ENCODE measurements at places on chromosomes 6 and 20. TPM values are rescaled to one million over a fixed set of nuclear protein-coding genes. Genes with fewer than 3 reads are reported as not detected.

- no peak overlapping the region for H3K27ac ChIP-seq
- H3K27me3 ChIP-seq = peaks cover 76% of the 10 kb centered on the region
- no peak for DNase-seq
- H3K4me3 ChIP-seq = no peak overlapping the region
Observed at GRCh38 chr20:31858760-31859083, 11.6 kb downstream of the DUSP15 start.

DNA sequence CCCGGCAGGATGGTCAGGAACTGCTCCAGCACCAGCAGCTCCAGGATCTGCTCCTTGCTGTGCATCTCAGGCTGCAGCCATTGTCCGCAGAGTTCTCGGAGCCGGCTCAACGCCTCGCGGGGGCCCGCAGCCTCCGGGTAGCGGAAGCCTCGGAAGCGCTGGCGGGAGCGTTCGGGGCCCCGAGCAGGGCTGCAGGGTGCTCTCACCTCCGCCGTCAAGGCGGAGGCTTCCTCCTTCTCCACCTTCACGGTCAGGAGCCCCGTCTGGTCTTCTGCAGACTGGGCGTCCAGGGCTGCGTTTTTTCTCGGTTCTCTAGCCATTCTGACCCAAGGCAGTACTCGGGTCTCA, 434 bp downstream of the ZKSCAN4 start:
- peak overlapping the region; percentile 62 for H3K27ac ChIP-seq
- peaks cover 40% of the 10 kb centered on the region for H3K4me1 ChIP-seq
- no peaks in the 10 kb centered on the region for H3K27me3 ChIP-seq
- H3K36me3 ChIP-seq = peaks cover 26% of the 10 kb centered on the region
- DNase-seq = no peak

The RBPJL gene
- not detected for total RNA-seq

DNA sequence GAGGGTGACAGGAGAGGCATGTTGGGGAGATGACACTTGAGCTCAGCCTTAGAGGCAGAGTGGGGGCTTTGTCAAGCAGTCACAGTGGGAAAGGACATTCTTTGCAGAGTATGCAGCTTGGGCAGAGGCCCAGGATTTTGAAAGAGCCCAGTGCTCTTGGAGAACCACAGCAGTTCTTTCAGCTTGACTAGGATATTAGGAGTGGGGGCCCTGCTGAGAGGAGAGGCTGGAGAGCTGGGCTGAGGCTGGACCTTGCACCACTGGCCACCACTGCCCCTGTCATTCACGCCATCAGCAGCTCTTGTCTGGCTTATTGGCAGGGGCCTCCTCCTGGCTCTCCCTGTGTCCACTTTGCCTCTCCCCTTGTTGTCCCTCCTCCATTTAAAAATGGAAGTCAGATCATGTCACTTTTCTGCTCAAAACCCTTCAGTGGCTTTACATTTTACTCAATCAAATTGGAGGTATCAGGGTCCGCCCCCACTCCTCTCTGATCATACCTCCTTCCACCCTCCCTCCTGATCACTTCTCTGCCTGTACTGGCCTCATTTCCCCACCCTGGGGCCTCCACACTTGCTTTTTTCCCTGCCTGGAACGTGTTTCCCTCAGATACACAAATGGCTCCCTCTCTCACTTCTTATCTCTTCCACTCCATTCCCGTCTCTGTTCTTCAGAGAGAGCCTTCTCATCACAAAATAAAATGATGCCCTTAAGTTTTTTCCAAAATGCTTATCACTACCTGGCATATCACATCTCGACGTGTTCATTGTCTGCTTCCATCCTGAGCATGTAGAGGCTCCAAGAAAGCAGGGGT, 10.5 kb downstream of the MANBAL start:
- H3K4me3 ChIP-seq = no peak overlapping the region
- peaks cover 58% of the 10 kb centered on the region for H3K4me1 ChIP-seq
- no peak for DNase-seq
- H3K27me3 ChIP-seq = no peaks in the 10 kb centered on the region

DNA sequence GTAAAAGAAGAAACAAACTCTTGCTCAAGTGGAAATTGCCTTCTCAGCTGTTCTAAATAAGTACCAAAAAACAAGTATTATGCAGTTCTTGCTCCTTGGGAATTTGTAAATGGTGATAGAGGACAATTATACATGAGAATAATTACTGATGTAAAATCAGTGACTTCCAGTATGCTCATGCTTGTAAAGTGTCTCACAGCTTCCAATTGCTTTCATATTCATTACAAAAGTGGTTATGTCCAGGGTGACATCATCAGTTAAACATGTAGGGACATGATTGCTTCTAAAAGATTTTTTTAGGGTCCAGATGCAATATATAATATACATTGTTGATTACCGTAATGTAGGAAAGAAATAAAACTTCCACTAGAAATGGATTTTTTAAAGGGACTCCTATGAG, 122.8 kb upstream of the B3GAT2 start:
- peak overlapping the region; percentile 40 for H3K27ac ChIP-seq
- no peak overlapping the region for H3K4me3 ChIP-seq
- H3K4me1 ChIP-seq = peaks cover 37% of the 10 kb centered on the region
- no peak for DNase-seq
- no peaks in the 10 kb centered on the region for H3K27me3 ChIP-seq

GRCh38 chr6:130307752-130308361, 58.0 kb upstream of the TMEM200A start:
- no peak for DNase-seq
- peaks cover 14% of the 10 kb centered on the region for H3K27me3 ChIP-seq
- no peak overlapping the region for H3K27ac ChIP-seq
- no peak overlapping the region for H3K4me3 ChIP-seq
- no peaks in the 10 kb centered on the region for H3K4me1 ChIP-seq

DNA sequence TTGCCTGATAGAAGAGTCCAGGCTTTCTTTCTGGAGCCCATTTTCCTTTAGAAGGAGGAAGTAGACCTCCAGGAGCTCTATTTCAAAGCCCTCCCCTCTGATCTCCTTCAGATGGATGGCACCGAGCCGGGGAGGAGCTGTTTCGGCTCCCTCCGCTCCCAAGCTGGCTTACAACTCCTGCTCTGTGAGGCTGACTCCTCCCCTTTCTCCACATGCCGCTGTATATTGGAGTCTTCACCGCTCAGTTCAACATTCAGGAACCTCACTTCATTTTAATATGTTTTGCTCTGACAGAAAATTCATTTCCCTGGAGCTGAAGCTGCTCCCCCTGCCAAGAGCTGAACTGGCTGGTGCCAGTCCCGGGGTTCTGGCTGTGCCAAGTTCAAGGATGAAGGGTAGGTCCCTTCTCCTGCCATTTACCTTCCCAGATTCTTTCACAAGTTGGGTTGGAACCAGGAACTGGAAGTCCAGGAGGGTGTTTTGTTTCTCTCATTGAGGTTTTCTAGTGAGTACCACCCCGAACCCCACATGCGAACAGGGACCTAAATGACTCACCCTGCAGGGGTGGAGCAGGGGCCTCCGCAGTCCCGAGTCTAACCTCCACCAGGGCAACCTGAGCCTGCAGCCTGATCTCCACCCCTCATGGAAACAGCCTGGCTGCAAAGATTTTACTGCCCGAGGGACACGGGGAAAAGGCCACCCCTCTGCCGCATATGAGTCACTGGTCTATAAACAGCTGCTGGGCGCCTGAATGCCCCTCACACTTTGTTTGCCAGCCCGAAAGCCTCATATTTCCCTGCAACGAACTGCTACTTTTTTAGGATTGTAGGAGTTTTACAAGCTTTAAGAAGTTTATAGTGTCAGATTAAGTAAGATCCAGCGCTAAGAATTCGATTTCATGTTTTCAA, 68.6 kb upstream of the FOXA2 start:
- no peak overlapping the region for H3K27ac ChIP-seq
- H3K4me1 ChIP-seq = no peaks in the 10 kb centered on the region
- no peaks in the 10 kb centered on the region for H3K36me3 ChIP-seq

DNA sequence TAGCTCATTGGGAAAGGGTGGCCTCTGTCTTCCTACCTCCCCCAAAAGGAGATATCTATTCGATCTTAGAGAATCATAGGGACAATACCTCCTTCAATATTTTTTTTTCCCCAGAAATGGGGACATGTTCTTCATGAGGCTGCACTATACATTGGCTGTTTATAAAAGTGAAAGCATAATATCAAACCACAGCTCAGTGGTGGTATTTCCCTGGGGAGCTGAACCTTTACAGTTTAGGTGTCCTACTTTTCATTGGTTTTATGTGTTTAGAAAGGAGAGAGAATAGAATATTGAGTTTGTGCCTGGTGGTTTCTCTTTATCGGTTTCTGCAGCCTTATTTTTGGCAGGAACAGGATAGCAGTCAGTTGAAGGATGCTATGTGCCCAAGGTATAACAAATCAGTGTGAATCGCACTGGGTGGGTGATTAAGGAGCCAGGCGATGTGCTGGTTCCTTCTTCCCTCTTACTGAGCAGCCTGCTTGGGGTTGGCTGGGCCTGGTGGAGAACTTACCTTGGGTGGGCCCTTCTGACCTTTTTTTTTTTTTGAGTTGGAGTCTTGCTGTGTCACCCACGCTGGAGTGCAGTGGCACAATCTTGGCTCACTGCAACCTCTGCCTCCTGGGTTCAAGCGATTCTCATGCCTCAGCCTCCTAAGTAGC, 25.2 kb downstream of the UST start:
- no peak overlapping the region for H3K4me3 ChIP-seq
- H3K27ac ChIP-seq = no peak overlapping the region
- no peak for DNase-seq

DNA sequence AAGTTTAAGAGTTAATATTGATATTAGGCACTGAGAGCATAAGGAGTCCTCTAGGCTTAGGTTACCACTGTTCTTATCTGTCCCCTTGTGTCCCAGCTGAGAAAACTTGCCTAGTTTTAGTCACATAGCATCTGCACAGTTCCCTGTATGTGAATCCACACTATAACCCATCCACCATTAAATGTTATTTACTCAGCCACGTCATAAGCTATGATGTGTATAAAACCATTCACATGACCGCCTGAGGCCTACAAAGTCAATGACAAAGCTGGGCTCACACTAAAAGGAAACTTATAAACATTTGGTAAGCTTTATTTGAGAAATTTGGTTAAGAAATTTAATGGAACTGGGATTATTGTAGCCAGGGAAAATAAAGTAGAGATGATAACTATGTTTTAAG, 59.2 kb upstream of the TFAP2D start:
- H3K27ac ChIP-seq = no peak overlapping the region
- DNase-seq = no peak
- H3K36me3 ChIP-seq = no peaks in the 10 kb centered on the region
- H3K4me1 ChIP-seq = no peaks in the 10 kb centered on the region

DNA sequence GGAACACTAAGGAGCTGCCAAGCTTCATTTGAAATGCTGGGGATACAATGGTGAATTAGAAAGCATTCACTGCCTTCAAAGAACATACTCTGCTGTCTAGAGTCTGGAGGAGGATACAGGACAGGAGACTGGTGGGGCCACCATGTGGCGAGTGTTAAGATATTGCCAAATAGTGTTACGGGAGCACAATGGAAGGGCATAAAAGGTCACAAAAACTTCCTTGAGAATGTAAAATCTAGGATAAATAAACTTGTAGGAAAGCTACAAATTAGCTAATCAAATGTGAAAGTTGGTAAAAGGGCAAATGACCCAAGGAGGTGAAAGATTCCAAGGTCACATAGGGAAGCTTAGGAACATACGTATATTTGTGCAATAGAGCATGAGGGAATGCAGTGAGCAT, 271.7 kb downstream of the RFPL4B start:
- no peaks in the 10 kb centered on the region for H3K27me3 ChIP-seq
- no peak for DNase-seq
- H3K27ac ChIP-seq = no peak overlapping the region
- H3K4me3 ChIP-seq = no peak overlapping the region

GRCh38 chr20:9686455-9686854, 152.4 kb downstream of the PAK5 start:
- H3K4me1 ChIP-seq = no peaks in the 10 kb centered on the region
- peaks cover 8% of the 10 kb centered on the region for H3K27me3 ChIP-seq
- DNase-seq = no peak
- no peak overlapping the region for H3K4me3 ChIP-seq
- H3K36me3 ChIP-seq = no peaks in the 10 kb centered on the region

GRCh38 chr6:101716810-101717209, 323.3 kb downstream of the GRIK2 start:
- H3K36me3 ChIP-seq = no peaks in the 10 kb centered on the region
- no peak overlapping the region for H3K27ac ChIP-seq
- H3K27me3 ChIP-seq = no peaks in the 10 kb centered on the region
- H3K4me1 ChIP-seq = no peaks in the 10 kb centered on the region
- DNase-seq = no peak
- H3K4me3 ChIP-seq = no peak overlapping the region

The GSTA1 gene
- total RNA-seq = not detected

Data from left ventricle myocardium inferior (tissue), 1 donor.